MCF 10A (cell line): ENCODE measurements at places on chromosomes 4 and X.

- DNase-seq, result no peak
Observed at GRCh38 chrX:49996474-49996873, 74.1 kb downstream of the CLCN5 start.

DNA sequence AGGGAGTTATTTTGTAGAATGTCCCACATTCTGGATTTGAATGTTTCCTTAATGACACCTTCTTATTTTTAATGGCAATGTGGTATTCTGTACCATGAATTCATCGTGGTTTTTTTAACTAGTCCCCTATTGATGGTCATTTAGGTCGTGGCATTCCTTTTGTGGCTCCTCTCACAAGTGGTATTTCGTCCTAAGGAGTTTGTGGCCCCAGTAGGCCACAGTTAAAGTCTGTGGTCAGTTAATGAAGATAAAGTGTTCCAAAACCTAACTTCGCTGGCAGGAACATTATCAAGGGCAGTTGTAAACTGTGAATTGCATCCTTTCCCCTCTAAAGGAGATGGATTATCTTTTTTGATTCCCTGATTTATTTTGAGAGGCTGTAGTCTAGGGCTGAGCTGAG lies 133.2 kb downstream of the TMEM164 start:
- DNase-seq, result no peak

- DNase-seq, result no peak
Observed at GRCh38 chr4:170464614-170465197, 374.9 kb upstream of the AADAT start.

DNA sequence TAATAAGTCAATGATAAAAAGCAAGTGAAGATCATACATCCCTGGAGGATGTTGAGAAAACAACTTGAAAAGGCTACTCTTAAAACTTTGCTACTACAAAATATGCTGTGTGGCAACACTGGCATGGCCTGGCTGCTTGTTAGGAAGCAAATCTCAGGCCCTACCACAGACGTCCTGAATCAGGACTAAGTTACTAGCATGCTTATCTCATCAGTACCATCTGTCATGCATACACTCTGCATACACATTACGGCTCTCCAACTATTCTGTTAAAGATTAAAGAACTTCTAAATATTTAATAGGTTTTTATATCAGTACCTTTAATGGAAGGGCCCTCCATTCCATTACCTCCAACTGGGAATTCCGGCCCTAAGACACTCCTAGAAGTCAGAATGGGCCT lies 8.2 kb downstream of the PAPSS1 start:
- DNase-seq, result no peak
